ENCODE measurements at places on chromosomes 7 and 10.

GRCh38 chr7:116502201-116503096 is 2.9 kb downstream of the CAV2 start:
- no peak for DNase-seq

- DNase-seq: no peak
Measured at GRCh38 chr10:1121271-1121970, 65.2 kb downstream of the WDR37 start.

- no peak for DNase-seq
Measured at GRCh38 chr10:61138708-61139591, 195.0 kb upstream of the RHOBTB1 start.

DNA sequence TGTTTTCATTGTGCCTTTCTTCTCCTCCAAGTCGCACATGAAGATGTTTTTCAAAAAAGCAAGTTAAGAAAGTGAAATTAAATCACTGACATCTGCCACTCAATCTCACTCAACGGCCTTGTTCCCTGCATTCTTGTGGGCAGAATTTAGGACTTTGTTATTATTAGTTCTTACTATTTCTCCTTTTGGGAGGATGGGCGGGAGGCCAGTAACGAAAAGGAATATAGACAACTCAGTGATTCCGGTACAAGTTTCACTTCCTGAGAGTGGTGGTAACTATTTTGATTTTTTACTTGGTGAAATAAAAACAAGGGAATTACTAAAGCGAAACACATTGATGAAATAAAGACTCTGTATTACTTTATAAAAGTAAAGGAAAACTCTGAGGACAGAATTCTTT is 231.9 kb upstream of the HABP2 start:
- no peak for DNase-seq

DNA sequence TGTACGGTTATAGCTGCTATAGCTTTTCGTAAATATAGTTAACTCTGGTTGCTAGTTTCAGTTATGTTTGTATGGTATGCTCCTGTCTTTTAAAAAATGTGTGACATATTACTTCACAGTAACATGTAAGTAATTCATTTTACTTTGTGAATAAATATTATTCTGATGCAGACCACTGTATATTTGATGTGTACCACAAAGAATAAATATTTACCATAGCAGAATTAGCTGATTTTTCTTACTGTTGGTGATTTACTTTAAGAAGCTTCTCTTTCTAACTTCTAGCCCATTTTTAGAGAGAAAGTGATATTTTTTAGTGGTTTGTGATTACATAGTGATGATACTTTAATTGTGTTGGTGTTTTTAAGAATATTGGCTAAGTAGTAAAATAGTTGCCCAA is 292.8 kb downstream of the BBS9 start:
- DNase-seq: no peak

- no peak for DNase-seq
Measured at GRCh38 chr7:70374772-70375533, 757.0 kb upstream of the GALNT17 start.

GRCh38 chr7:84837405-84837804 is 349.5 kb downstream of the SEMA3D start:
- DNase-seq: no peak

GRCh38 chr10:15859906-15860691 is at the start of gene MINDY3:
MINDY3 (minus strand) TSS chr10:15860507; CDS start chr10:15860299, 208 bp downstream.
- peak; percentile 95 for DNase-seq

DNA sequence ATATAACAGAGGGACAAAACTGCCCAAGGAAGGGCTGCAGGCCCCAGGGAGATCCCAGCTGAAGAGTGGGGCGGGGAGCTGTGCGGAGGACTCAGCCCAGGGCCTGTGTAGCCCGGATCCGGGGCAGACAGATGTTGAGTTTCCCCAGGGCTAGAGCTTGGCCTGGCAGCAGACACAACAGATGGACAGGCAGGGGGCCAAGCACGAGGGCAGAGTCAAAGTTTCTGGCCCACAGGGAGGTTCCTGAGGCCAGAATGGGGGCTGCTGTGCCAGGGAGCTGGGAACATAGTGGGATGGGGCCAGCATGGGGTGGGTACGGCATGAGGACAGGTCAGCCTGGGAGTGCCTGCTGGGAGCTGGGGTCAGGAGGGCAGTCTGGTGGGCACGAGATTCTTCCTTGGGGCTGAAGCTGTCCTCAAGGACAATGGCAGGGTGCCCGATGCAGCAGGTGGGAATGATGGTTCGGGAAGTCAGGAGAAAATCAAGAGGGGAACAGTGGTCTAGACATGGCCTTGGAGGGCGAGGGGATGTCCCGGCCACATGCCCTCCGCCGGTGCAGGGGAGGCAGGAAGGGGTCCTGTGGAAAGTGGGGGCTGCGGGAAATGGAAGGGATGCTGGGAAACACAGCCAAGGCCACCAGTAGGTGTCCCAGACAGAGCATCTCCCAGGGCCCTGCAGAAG is 519.1 kb upstream of the FOXK1 start:
- peak; percentile 15 for DNase-seq

DNA sequence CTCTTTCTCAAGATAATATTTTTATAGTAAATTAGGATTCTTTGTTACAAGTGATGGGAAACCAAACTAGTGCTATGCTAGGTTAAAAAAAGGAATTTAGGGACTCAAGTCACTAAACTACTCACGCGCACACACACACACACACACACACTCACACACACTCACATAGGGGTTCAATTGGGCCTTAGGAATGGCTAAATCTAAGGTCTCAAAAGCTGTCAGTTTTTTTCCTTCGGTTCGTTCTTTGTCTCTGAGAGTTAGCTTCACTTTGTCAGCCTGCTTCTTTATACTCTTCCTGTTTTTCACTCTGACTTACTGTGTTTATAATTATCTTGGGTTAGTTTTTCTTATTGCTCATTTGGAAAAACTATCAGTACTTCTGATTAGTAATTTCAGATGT is 138.9 kb downstream of the ADK start:
- DNase-seq: no peak

DNA sequence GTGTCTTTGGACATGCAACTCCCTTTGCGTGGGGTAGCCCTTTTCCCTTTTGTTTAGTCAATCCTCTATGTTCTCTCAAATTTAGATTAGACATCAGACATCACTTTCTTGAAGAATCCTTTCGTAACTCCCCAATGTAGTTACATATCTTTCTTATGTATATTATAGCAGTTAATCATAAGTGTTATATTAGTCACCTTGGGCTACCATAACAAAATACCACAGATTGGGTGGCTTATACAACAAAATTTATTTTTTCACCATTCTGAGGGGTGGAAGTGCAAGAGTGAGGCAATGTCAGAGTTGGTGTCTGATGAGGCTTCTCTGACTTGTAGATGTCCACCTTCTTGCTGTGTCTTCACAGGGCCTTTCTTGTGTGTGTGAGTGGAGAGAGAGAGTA is 105.7 kb downstream of the PHTF2 start:
- no peak for DNase-seq

DNA sequence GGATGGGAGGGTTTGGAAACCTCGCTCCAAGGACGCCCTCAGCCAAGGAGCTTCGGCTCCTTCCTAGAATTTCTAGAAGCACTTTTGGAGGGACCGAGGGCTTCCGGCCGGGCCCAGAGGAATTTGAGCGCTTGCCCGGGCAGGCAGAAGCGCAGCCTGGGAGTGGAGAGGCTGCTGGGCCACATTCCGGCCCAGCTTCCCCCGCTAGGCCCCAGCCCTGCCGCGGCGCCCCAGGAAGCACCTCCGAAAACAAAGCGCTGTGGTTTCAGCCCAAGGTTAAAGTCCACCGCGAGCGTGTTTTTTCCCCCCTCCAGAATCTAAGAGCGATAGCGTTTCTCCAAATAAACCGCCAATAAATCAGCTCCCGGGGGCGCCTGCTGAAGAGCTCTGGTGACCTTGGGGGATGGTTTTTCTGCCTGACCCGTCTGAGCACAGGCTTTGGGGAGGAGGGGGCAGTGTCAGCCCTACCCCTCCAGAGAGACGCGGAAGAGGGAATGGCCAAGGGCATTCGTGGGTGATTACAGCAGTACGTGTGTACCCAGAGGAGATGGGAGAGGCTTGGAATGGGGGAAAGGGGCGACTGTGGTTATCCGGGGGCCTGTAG is 5.7 kb upstream of the TNRC18 start:
- peak; percentile 93 for DNase-seq

GRCh38 chr7:148155000-148155399 is 435.6 kb upstream of the C7orf33 start:
- no peak for DNase-seq

GRCh38 chr10:67506083-67506756 is 189.8 kb downstream of the CTNNA3 start:
- no peak for DNase-seq

DNA sequence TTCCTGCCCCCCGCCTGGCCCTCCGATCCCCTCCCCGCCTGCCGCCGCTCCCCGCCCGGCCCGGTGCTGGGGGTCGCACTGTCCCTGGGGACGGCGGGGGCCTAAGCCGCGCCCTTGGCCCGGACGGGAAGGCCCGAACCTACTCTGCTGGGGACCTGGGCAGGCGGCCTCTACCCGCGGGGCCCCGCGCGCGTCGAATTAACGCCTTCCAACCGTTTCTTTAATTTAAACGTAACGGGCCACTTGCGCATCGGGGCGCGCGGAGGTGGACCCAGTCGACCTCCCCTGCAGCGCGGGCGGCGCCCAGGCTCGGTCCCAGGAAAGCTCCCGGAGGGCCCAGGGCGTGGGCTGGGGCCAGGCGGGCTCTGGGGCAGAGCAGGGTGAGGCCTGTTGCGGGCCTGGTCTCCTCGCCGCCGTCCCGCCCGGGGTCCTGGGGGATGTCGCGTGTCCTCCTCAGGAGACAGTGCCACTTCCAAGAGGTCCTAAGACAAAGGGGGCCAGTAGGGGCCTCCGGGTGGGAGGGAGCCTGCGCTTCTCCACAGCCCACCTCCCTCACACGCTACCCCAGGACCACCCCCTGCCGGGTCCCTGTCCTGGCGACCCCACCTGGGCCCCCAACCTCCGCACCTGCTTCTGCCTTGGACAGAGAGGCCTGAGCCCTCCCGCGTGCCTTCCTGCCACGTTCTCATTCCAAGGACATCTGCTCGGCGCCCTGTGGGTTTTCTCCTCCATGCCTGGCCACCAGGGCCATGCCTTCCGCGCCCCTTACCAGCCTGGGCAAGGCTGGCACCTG is 658 bp upstream of the PTPRN2 start:
- peak; percentile 55 for DNase-seq

GRCh38 chr7:134995239-134996096 is 9.2 kb downstream of the AGBL3 start:
- no peak for DNase-seq

- peak; percentile 17 for DNase-seq
Measured at GRCh38 chr10:118234683-118235082, 107.4 kb downstream of the FAM204A start.

GRCh38 chr7:28738412-28738811 is 219.7 kb downstream of the TRIL start:
- no peak for DNase-seq

- DNase-seq: no peak
Measured at GRCh38 chr10:72756674-72757385, 64.9 kb downstream of the MCU start.

GRCh38 chr7:30251708-30252329 is 32.6 kb upstream of the ZNRF2 start:
- DNase-seq: peak; percentile 47

DNA sequence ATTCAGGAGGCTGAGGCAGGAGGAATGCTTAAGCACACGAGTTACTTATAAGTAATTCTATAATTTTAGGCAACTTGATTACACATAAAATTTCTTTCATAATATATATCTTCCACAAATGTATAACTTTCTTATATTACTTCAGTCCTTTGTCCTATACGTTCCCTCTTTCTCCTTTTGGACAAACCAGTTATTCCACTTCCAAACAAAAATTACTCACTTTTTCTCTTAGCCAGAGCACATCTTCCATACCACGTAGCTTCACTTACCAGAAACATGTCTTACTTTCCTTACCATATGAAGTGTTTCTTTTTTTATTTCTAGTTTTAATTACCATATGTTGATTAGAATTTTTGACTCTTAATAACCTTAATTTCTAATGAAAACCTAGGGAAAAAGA is 64.6 kb downstream of the ARL5B start:
- DNase-seq: no peak

GRCh38 chr7:50727072-50727471 is 55.6 kb downstream of the GRB10 start:
- no peak for DNase-seq

DNA sequence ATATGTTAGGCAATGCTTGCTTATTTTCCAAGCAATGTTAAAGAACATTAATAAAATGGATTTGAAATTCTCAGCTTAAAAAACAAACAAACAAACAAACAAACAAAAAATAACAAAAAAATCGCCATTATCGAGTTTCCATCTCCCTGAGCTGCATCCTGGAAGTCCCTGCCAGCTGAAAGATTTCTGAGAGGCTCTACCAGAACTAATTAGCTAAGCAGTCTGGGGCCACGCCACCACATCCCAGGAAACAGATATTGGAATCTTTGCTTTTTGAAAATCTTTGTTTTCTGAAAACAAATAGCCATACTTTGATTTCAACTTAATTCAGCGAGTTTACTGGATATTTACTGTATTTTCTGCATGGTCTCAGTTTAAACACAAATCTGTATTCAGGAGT is 143.6 kb downstream of the LSMEM1 start:
- no peak for DNase-seq

- no peak for DNase-seq
Measured at GRCh38 chr10:72459301-72459700, 104.6 kb upstream of the DNAJB12 start.

DNA sequence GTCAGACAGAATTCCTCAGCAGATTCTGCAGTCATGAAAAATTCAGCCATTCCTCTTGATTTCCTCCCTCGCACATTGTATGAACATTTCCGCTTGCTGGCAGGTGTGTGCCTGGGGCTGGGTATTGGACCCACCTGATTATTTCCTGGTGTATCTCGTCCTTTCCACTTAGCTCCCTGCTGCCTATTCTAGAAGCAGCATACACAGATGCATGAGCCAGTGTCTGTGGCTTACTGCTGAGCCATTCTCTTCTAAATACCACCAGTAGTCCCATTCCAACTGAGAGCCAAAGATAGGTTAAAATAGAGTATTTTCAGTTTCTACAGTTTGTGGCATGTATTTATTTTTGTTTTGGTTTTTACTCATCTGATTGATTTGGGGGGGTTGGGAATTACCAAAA is 270.1 kb upstream of the AKR1E2 start:
- no peak for DNase-seq

DNA sequence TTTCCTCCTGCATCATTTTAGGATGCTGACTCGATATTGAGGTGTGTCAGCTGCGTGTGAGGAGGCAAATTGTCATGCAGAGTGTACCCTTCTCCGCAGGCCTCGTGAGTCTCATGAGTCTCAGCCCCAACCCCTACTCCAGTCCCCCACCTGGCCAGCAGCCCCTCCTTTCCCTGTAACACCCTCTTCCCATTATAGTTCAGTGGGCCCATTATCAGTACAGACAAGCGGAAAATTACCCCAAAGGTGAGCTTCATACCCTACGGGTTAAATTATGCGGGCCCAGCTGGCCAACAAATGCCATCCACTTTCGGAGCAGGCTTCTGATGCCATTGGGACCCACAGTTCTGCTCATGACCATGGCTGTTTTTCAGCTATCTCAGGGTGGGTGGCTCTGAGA is 25.2 kb downstream of the SFTPD start:
- no peak for DNase-seq

- DNase-seq: no peak
Measured at GRCh38 chr10:90998733-90999511, 78.0 kb upstream of the ANKRD1 start.

Data from stomach (tissue), 19 donors.